Inflammatory macrophage treated with lipopolysaccharide for 1 hour (primary cell): ENCODE measurements at places on chromosomes 2 and 18.

- no peak for DNase-seq
Measured at GRCh38 chr18:74902147-74902455, 304.4 kb downstream of the ZNF407 start.

- peak; percentile 89 for DNase-seq
Measured at GRCh38 chr2:233854241-233854981, at the start of gene HJURP. Gene HJURP (minus strand): TSS chr2:233854535. CDS start chr2:233854500, 35 bp downstream.

GRCh38 chr2:218957671-218958070 lies 1.8 kb upstream of the CDK5R2 start:
- DNase-seq: no peak

GRCh38 chr2:37563375-37564015 lies 107.9 kb downstream of the CDC42EP3 start:
- no peak for DNase-seq

- DNase-seq: peak; percentile 60
Measured at GRCh38 chr2:105129722-105130232, 91.9 kb downstream of the MRPS9 start.

- no peak for DNase-seq
Measured at GRCh38 chr2:220835583-220835982, 736.5 kb downstream of the EPHA4 start.

DNA sequence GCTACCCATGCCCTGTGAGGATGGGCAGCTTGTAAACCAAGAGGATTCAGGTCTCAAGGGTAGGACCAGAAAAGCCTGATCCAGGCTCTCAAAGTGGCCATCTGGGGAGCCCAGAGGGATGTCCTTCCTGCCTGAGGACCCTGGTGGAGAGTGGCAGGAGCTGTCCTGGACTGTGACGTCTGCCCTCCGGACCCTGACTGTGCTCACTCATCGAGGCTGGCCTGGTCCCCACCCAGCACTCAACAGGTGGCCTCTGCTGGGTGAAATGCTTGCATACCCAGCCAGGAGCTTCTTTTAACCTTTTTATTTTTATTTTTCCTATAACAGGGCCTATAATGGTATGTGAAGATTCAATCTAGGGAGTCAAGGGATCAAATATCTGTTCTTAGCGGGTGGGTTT lies 24.5 kb downstream of the CREG2 start:
- no peak for DNase-seq

GRCh38 chr2:1676913-1677820 lies 67.1 kb downstream of the PXDN start:
- DNase-seq: no peak

- peak; percentile 40 for DNase-seq
Measured at GRCh38 chr2:151381266-151381665, 23.9 kb downstream of the TNFAIP6 start.
